ENCODE measurements at places on chromosomes 12 and 14.

GRCh38 chr14:32019276-32019675, 57.8 kb upstream of the ARHGAP5 start:
- no peak for DNase-seq

DNA sequence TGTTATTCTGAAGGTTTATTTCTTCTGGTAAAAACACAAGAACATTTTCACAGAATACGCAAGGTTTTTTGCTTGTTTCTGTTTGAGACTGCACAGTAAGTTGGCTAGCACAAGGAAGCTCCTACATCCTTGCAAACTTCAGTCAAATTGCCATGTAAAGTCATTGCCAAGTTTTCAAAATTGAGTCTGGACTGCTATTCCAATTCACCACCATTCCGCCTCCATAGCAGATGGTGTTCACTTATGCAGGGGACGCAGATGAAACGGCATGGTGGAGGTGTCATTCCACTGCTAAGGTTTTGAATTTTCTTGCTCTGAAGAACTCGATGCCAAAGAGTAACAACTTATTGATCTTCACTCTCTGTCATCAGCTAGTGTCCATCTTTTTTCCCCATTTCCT, 303.9 kb upstream of the SYT1 start:
- no peak for DNase-seq

- DNase-seq: no peak
These were observed 1.8 kb downstream of the MON2 start for GRCh38 chr12:62468397-62468796.

DNA sequence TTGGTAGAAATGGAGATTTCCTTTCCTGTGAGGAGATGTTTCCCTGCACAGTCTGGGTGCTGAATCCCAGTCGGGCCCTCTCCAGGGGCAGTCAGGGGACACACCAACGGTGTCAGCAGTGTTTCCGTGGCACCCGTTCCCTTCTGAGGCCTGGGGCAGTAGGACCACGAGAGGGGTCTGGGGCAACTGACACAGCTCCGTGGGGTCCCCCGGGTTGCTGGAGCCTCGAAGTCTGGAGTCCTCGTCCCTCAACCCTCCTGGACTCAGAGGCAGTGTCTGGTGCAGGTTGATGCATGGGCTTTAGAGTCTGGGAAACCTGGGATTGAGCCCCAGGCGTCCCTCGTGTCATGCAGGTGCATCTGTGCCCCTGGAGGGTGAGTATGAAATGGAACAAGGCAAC, 327.3 kb downstream of the ADGRD1 start:
- DNase-seq: no peak

GRCh38 chr14:80212023-80212397, 706 bp upstream of the DIO2 start:
- DNase-seq: no peak

GRCh38 chr14:77502109-77502782, 3.6 kb upstream of the ISM2 start:
- DNase-seq: no peak

DNA sequence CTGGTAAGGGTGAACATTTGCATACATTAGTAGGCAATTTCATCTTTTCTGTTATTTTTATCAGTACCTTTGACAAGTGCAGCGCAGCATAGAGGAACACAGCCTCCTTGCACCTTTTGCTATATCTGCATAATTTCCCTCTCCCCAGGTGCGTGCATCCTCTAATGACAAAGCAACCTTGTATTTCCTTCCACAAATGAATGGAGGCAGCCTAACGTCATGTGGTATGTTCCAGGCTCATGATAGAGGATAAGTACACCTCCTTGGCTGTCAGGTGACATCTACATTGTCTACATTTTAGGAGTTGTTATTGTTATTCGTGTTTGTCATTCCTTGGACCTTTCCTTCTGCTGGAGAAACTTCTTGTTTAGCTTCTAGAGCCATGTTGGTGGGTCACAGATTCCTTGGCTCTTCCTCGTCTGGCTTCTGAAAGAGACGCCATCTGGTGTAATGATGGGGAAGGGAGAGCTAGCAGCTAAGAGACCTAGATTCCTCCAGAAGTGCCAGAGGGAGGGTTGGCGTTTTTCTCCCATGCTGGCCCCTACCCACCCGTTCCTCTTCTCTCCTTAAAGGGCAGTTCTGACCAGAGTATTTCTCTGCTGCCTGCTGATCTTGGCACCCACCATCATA, 37.0 kb downstream of the EVL start:
- DNase-seq: no peak

DNA sequence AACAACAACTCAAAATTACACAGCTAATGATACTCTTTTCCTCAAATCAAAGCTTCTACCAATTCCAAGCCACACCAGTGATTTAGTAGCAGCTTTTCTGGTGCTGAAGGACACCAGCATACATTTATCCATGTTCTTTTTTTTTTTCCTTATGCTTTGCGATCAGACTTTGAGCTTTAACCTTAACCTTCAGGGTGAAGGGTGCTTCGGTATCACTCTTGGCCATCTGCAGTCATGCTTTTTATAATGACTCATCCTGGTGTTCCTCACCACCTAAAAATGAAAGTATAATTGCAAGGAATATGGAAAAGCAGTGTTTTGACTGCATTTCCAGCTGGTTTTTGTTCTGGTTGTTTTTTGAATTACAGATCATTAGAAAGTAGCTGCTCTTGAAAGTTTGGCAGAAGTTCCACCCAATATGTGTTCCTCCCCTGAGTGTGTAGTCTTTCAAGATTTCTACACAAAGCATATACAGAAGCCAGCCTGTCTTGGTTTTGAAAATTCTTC, 1.3 kb upstream of the SLC41A2 start:
- no peak for DNase-seq

DNA sequence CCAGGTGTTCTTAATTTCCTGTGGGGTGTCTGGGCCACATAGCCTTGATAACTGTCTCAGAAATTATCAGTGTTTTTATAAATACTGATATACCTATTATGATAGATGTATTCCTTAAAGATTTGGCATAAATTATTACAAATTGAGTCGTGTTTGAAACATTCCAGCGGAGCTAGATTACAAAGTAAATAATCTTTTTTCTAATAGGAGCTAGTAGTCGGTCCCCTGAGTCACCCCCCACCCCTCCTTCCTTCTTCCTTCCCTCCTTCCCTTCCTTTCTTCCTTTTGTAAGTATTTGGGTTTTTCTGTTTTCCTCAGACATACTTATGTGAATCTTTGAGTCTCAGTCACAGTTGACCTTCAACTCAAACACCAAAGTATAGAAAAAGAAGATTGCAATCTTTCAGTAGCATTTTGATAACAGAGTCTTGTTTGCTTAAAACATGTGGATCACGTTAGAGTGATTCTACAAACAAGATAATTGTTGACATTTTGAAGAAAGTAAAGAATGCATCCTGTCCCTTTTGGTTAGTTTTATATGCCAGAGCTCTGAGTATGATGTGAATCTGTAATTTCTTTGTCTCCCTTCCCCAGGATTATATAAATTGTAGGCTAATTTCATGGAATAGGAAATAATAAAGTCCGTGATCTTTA, 264.0 kb downstream of the FUT8 start:
- DNase-seq: no peak

GRCh38 chr12:107761502-107761904, 566 bp upstream of the PRDM4 start:
- no peak for DNase-seq

DNA sequence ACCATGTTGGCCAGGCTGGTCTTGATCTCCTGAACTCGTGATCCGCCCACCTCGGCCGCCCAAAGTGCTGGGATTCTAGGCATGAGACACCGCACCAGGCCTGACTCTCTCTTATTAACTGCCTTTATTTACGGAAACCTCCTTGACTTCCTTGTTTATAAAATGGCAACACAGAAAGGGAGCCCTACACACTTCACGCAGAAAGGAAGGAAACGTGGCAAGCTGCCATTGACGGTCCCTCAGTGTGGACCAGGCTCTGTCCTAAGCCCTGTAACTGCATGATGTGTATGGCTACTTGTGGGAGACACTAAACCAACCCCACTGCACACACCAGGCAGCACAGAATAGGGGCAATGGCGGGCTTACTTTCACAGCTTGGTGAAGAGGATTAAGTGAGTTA, 11.7 kb downstream of the CINP start:
- DNase-seq: no peak

Measured in stimulated activated CD8-positive, alpha-beta memory T cell treated with anti-CD3 and anti-CD28 coated beads, Interleukin-4, amount 100 ng/mL, for 1 hour (primary cell).